ENCODE measurements at places on chromosomes 7 and 10. TPM values are rescaled to one million over a fixed set of nuclear protein-coding genes. Genes with fewer than 3 reads are reported as not detected.
A peak's percentile ranks its signal among the peaks of the same experiment; 100 is the strongest.

GRCh38 chr7:28473571-28474281, 61.4 kb downstream of the CREB5 start:
- DNase-seq = no peak

GRCh38 chr10:8913720-8914119, 859.2 kb downstream of the GATA3 start:
- no peak for DNase-seq

GRCh38 chr7:33959676-33960075, 54.3 kb downstream of the BMPER start:
- DNase-seq = no peak

Gene FEZF1
- total RNA-seq = 12.7 TPM

- no peak for DNase-seq
Observed at GRCh38 chr7:151228024-151228866, 1.2 kb upstream of the ABCF2 start.

Gene MAGI2
- total RNA-seq = 64.2 TPM

DNA sequence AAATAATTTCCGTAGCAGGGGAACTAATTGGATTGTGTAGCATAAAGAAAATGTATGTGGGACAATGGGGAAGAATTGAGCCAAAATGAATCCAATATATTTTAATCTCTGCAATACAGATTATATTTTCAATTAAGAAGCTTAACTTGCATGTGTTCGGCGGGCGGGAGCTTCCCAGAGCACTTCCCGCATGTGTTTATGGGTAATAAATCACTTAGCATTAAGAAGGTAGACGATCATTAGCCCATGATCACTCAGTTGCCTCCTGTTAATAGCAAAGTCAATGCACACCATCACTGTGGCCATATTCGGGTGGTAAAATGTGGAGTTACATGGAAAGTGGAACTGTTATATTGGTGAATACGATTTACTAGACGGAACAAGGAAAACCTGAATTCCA, 122.9 kb upstream of the INSYN2A start:
- DNase-seq = no peak

DNA sequence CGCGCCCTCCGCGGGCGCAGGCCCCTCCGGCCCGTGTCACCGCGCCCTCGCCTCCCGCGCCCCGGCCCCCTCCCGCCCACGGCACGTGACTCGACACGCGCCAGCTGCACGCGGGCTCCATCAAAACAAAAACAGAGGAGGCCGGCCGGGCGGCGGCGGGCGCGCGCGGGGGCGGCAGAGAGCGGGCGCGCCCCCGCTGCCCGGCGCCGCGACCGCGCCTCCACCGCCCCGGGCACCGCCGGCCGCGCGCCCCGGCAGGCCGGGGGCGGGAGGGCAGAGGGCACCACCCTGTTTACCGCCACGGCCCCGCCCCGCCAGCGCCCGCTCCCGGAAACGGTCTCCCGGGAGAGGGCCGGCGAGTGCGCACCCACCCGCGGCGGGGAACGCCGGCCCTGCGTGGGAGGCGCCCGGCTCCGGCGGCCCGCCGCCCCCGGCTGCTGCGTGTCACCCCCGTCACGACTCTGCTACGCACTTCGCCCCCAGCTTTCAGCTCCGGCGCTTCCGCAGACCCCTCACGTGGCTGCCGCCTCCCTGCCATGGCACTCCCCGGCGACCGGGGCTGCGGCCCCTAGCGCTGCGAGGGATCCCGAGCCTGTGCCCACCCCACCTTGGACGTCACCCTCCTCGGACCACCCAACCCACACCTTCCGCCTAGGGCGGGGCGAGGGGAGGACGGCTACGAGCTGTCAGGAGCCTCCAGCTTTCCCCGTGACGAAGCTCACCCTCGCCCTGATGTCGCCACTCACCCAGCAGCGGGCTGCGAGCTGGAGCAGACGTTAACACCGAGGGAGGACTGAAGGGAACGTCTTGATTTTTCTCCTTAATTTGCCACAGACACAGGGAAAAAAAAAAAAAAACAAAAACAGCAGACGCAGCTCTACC, 221.6 kb upstream of the MKLN1 start:
- DNase-seq = peak; percentile 73

- peak; percentile 32 for DNase-seq
Observed at GRCh38 chr7:69837387-69838068, 239.3 kb downstream of the AUTS2 start.

Gene MMD2
- total RNA-seq = 0.47 TPM

Gene PRKAR2B
- total RNA-seq = 14.6 TPM

Gene ZNF467
- total RNA-seq = 1.4 TPM

Gene C10orf62
- not detected for total RNA-seq

DNA sequence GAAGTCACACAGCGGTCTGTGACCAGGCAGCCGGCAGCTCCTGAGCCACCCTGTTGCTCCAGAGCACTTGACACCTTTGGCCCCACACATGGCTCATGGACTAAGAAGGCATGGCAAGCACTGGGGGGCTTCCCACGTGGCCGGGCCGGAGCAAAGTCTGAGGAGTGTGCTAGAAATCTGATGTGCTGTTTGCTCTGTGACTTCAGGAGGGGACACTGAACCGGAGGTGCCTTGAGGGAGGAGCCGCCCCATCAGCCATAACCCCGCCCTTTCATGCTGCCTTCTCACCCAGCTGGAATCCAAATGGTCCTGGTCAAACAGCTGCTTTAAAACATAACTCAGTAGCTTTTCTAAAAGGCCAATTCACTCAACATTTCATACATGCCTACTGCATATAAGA, 33.5 kb downstream of the PROSER2 start:
- DNase-seq = no peak

- no peak for DNase-seq
Observed at GRCh38 chr7:27840313-27840712, 100.4 kb downstream of the TAX1BP1 start.

GRCh38 chr7:131090188-131090587, 237.5 kb upstream of the MKLN1 start:
- no peak for DNase-seq

- DNase-seq = no peak
Observed at GRCh38 chr10:70753841-70754621, 31.1 kb downstream of the TBATA start.

DNA sequence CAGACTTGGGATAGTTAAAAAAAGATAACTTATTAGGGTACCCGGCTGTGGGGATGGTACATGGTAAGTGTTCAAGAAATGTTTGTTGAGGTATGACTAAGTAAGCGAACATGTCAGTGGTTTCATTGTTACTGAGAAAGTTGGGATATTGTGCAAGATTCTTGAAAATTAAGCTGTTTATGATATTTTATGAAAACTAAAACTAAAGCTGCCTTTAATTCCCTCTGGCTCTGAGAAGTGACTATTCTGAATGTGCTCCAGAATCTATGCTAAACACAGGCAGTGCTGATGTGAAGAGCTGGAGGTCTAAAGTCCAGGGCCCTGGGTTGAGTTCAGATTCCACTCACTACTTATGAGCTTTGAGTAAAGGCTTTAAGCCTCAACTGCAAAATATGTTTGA, 72.9 kb downstream of the AOAH start:
- no peak for DNase-seq

Gene DLX5
- not detected for total RNA-seq

DNA sequence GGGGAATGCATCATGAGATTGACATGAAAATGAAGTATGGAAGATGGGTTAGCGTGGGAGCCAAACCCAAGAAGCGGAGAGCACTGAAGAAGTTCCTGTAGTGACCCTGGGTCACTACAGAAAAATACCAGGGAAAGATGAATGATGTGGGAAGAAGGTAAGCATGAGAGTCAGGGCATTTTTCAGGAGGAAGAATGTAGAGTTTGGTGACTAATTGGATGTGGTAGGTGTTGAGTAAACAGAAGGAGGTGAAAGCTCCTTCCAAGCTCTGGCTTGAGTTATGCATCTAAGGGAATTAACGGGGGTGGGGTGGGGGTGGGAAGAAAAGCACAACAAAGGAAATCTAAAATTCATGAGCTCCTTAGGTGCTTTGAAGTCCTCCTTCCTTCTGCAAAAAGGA, 238.1 kb upstream of the AOAH start:
- DNase-seq = no peak

DNA sequence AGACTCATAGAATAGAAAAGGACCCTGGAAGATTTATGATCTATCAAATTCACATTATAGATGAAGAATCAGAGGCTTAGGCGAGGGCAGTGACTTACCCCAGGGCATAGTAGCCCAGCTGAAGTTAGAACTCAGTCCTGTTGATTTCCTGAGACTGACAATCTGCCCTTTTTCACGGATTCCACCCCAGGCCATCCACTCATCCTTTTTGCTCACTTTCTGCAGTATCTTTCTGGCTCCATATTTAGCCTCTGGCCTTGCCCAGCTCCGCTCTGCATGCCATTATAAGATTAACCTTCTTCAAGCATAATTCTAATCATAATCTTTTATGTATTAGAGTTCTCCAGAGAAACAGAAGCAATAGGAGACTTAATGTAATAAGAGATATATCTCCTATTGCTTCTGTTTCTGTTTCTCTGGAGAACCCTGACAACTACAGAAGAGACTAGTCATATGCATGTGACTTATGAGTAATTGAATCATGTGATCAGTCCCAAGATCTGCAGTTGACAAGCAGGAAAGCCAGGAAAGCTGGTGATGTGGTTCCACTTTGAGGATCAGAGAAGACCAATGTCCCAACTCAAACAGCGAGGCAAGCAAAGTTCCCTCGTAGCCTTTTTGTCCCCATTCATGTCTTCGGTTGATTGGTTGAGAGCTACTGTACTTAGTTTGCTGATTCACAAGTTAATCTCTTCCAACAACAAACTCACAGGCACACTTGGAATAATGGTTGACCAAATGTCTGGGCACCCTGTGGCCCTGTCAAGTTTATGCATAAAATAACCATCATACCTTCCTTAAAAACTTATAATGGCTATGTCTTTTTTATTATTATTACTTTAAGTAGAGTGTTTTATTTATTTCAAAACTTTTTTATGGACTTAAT, 412.1 kb downstream of the SUGCT start:
- no peak for DNase-seq

Gene SPRN
- total RNA-seq = 2.0 TPM

DNA sequence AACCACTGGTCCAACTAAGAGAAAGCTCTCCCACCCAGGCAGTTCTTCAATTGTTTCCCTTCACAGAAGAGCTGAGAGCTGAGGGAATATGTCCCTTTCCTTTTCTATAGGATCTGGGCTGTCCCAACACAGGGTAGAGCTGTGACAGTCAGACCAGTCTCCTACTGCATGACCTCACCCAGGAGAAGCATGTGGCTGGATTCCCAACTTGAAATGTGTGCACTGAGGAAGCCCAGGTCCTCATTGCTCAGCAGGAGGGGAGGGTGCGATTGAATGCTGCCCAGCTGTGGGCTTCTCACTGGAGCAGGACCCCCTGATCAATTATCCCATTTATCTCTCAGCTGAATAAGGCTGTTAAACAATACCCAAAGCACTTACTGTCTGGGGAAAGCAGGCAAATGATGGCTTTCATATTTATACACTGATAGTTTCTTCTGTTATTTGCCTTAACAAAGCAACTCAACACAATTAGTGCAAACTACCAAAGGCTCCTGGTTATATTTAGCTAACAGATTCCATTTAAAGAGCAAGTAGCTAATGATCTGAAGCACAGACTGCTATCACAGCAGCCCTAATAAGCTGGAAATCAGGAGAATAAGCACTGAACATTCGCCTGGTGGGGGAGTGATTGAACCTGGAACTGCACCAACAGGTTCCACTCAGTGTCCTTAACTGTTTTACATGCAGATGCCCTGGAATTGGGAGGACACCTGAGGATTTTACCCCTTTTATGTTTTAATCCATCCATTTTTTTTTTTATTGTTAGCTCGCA, 508.8 kb downstream of the CCSER2 start:
- DNase-seq = no peak

DNA sequence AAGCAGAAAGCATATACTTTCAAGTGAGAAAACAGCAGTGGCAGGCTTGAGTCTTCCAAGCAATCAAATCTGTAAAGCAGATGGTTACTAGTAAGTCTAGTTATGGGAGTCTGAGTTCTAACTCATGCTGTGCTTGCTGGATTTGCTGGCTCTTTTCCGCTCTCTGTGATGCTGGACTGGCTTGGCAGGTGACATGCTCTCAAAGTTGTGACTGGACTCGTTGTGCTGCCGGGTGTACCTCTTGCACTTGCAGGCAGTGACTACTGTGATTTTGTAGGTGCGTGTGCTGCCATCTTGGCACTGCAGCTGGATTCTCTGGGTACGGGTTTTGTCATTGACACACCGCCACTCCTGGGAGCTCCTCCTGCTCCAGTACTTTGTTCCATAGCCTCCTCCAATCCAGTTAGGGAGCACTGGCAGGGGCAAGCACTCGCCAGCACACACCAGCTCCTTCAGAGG, 3.1 kb downstream of the SOSTDC1 start:
- DNase-seq = no peak

Gene UNC5B
- total RNA-seq = 22.6 TPM

GRCh38 chr10:78188446-78188845, 154.8 kb downstream of the RPS24 start:
- DNase-seq = no peak

GRCh38 chr10:56316603-56317002, 44.5 kb downstream of the ZWINT start:
- DNase-seq = no peak

DNA sequence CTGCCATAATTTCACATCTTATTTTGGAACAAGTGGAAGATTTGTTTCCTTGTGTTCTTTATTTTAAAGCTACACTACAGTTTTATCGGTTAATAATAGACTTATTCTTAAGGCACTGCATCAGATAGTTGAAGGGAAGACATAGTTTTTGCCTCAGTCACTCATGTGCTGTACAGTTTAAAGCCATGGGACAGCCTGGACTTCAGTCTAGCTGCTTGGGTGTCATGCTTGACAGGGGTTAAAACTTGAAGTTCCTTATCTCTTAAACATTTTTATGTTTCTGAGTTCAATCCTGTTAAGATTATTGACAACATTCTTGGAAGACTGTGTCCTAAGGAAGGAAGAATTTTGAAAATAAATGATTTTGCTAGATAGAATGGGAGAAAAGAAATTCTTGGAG, 49.7 kb downstream of the PPP1R9A start:
- DNase-seq = no peak

- DNase-seq = no peak
Observed at GRCh38 chr10:33125522-33126517, 167.8 kb upstream of the ITGB1 start.

Gene FAM185A
- 8.5 TPM for total RNA-seq

DNA sequence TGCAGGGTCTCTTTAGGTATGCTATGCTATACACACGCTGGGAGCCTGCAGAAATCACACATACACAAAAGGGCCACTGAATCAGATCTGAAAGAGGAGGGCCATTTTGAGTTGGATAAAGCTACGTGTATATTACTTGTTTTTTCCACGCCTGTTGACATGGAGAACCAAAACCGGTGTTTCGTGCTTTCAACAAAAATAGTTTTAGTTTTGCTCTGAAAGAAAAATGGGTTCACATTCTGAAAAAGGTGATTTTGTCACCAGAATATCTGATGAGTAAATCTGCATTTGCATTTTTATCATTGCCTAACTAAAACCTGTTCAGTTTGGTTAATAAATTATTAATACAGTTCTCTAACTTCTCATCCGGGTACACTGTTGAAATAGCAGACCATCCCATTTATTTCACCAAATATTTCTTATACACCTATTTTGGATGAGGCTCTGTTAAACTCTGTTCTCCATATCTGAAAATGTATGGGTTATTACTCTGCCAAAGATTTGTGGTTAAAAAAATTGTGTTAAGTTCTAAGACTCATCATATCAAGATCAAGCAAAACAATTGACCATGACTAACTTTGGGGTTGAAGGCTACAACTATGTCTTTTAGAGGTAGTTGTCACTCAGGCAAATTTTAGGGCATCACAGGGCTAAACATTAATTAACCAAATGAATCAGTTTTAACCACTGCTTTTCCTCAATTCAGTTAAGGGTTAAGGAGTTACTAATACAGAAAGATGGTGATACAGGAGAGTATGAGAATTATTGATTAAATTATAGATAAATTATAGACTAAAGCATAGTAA, 101.2 kb upstream of the RPA3 start:
- no peak for DNase-seq

GRCh38 chr7:158431941-158432347, 155.7 kb downstream of the PTPRN2 start:
- DNase-seq = no peak
